ENCODE measurements at places on chromosomes 13 and 19.

- DNase-seq = no peak
Observed at GRCh38 chr13:57918913-57919312, 287.4 kb downstream of the PCDH17 start.

GRCh38 chr19:46213156-46213555 lies 16.4 kb upstream of the IGFL1 start:
- no peak for DNase-seq

DNA sequence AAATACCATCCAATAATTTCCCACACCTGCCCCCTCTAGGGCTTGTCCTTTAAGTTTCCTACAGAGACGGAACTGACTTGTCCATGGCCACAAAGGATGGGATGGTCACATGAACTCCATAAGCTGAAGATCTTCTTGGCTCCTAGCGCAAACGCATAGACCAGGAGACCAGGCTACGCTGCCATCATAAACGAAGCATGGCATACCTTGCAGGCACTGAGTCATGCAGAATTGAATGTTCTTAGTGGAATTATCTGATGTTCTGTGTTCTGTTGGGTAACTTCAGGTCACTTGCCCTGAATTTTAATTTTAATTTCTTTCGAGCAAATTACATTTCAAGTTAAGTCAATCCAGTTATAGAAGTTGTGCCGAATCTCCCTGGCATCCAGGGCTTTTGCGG lies 96.4 kb upstream of the STARD13 start:
- DNase-seq = no peak

GRCh38 chr19:7007859-7008258 lies 13.4 kb downstream of the MBD3L2B start:
- no peak for DNase-seq

DNA sequence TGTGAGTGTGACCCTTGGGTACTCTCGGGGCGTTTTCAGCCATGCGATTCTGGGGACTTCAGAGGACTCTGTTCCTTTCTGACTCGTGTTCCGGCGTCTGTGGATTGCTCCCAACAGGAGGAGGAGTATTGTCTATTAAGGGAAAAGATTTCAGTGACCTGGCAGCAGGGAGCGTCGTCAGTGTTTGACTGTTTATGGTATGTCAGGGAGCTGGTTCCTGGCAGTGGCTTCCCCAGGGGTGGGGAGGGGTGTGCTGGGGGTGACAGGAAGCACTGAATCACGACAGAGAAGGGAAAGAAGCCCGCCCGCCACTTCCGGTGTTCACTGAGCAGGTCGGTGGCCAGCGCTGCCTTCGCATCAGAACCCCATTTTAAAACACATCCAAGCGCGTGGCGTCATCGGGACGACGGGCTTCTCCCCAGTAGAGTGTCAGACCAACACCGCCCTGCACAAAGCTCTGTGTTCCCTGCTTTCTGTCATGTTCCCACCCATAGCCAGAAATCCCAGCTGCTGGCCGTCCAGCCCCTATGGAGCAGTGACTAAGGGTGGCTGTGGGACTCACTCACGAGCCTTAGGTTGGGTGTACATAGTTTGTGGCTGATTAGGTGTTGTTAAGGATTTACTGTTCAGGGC lies 33.8 kb downstream of the COL4A2 start:
- peak; percentile 51 for DNase-seq

DNA sequence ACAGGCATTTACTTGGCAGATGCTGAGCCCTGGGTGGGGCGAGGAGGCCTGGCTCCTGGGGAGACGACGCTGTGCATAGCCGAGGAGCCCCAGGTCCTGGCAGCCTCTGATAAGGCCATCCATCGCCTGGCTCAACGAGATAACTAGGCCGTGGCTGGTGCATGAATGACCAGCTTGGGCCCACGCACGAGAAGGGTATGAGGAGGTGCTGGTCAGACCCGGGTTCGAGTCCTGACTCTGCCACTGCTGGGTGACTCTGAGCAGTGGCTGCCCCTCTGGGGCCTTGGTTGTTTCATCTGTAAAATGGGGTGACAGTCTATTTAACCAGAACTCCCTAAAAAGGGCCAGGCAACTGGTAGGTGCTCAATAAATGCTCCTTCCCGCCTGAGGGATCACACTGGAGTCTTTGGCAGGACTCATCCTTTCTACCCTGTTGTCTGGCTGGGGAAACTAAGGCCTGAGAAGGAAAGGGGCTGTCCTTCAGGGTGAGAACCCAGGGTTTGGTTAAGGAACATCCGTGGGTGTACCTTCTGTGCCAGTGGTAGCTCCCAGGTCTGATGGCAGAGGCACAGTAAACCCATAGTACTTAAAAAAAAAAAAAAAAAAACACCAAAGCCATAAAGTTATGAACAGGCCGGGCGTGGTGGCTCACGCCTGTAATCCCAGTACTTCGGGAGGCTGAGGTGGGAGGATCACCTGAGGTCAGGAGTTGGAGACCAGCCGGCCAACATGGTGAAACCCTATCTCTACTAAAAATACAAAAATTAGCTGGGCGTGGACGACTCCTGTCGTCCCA lies 8.1 kb upstream of the ARRDC2 start:
- no peak for DNase-seq
